Tongue (tissue), 3 donors: ENCODE measurements at places on chromosomes 4 and X. TPM values are rescaled to one million over a fixed set of nuclear protein-coding genes. Genes with fewer than 3 reads are reported as not detected.

EPHA5 gene
- 1.7 TPM for total RNA-seq

GCNA gene
- 3.2 TPM for total RNA-seq

TLR8 gene
- total RNA-seq = not detected

RAPGEF2 gene
- 82.6 TPM for total RNA-seq

ATOH1 gene
- total RNA-seq = not detected
